ENCODE measurements at places on chromosomes 3 and 15. TPM values are rescaled to one million over a fixed set of nuclear protein-coding genes. Genes with fewer than 3 reads are reported as not detected.

MUSTN1 gene
- not detected for total RNA-seq

DNA sequence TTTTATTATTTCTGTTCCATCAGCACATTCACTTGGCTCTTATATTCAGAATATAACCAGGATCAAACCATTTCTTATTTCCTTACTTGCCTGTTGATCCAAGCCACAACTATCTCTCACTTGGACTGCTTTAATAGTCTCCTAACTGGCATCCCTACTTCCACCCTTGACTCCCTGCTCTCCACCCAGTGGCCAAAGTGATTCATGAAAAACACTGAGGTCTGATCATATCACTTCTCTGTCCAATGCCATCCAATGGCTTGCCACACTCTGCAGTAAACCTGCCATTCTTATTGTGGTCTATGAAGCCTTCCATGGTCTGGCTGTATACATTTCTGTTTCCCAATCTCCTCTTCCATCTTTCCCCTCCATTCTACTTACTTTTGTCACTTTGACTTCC lies 576.1 kb downstream of the PDCD6IP start:
- DNase-seq: no peak

DNA sequence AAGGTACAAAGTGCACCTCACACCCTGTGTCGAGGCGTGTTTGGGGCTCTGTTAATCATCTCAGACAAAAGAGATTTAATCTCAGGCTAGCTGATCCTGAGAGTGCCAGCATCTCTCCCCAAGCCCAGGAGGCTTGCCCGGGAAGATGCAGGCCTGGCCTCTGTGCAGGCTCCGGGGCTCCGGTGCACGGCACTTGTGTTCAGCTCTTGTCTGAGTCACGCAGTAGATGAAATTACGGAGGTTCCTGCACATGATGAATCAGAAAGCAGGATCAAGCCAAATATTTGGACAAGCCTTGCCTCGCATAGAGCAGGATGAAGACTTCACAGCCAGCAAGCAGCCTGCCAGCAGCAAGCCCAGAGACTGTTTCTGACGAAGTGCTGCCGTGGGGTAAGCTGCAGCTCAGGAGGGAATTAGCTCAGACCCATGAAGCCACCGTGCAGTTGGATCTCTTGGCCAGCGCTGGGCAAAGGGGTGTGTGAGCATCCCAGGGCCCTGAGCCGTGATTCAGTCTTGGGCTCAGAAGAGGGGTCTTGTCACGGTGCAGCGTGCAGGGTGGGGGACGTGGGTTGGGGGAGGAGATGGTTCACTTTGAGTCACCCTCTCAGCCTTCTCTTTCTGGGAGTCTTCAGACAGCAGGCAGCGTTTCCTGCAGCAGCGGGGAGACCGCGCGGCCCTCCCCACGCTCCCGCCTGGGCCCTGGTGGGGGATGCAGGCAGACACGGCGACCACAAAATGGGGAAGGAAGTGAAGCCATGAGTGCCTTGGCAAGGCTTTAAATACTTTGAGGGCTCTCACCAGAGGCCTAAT lies 89.2 kb upstream of the MEF2A start:
- DNase-seq: peak; percentile 42

DNA sequence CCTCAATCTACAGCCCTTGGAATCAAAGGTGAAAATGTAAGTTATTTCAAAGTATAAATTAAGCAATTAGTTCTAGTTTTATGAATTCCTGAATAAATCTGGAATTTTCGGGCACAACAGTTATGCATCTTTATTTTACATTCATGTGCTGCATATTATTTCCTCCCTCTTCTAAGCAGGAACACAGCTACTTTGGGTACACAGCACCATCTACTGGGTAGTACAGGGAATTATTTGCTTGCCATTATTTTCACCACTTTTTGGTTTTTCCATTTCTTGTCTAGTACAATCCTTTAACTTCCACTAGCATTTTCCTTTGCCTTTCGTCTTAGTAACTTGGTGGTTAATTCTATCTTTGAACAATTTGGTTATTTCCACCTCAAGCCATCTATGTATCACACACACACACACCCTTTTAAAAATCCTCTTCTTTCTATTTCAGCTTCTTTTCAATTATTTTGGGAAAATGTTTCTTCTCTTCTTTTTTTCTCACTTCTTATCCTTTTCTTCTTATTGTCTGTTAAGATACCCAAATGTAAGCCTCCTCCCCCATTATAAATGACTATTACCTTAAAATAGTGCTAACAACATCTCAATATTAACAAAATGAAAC lies 451.0 kb downstream of the MFSD1 start:
- peak; percentile 22 for DNase-seq

DNA sequence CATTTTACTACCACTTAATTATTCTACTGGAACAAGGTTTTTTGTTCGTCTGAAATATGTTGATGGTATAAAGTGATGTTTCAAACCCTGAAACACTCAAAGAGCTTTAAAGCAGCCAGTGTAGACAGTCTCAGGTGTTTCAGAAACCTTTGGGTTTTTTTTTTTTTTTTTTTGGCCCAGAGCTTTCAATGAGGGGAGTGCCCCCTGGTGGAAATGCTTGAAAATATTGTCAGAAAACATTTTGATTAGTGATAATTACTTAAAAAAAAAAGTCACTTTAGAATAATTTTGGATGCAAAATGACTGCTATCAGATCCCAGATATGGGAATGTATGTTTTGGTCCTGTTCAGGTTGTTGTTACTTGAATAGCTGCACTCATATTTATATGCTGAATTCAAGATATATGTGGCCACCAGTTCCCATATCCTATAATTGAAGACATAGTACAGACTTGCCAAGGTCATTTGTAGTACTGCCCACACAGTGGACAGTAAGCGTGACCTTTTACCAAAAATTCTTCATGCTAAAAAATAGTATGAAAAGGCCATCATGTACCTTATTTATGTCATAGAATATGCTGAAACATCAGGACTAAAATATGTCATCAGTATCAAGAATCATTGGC lies 35.9 kb downstream of the SATB1 start:
- DNase-seq: no peak

DNA sequence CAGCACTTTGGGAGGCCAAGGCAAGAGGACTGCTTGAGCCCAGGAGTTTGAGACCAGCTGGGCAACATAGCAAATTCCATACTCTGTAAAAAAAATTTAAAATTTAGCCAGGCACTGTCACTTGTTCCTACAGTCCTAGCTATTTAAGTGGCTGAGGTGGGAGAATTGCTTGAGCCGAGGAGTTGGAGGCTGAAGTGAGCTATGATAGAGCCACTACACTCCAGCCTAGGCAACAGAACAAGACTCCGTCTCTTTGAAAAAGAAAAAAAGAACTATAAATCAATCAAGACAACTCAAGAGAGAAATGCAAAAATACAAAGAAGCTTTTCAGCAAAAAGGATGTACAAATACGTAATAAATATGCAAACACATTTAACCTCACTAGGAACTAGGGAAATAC lies 78.8 kb downstream of the TJP1 start:
- DNase-seq: no peak

MOBP gene
- total RNA-seq: not detected

GRCh38 chr3:146476094-146476740 lies 6.9 kb upstream of the PLSCR2 start:
- no peak for DNase-seq

DUT gene
- 169 TPM for total RNA-seq

DNA sequence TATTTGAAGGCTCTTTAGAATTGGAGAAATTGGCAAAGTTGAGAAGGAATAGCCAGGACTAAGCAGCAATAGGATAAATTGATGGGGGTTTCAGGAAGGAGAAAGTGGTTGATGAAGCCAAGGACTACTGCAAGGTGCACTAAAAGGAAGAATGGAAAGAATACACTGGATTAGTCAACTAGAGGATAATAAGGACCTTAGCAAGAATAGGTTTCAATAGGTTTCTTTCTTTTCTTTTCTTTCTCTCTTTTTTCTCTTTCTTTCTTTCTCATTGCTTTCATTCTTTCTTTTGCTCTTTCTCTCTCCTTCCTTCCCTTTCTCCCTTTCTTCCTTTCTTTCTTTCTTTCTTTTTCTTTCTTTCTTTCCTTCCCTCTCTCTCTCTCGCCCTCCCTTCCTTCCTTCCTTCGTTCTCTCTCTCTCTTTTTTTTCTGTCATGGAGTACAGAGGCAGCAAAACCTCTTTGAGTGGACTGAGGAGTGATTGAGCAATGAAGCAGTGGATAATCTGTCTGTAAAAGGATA lies 234.4 kb upstream of the TMC3 start:
- no peak for DNase-seq

DNA sequence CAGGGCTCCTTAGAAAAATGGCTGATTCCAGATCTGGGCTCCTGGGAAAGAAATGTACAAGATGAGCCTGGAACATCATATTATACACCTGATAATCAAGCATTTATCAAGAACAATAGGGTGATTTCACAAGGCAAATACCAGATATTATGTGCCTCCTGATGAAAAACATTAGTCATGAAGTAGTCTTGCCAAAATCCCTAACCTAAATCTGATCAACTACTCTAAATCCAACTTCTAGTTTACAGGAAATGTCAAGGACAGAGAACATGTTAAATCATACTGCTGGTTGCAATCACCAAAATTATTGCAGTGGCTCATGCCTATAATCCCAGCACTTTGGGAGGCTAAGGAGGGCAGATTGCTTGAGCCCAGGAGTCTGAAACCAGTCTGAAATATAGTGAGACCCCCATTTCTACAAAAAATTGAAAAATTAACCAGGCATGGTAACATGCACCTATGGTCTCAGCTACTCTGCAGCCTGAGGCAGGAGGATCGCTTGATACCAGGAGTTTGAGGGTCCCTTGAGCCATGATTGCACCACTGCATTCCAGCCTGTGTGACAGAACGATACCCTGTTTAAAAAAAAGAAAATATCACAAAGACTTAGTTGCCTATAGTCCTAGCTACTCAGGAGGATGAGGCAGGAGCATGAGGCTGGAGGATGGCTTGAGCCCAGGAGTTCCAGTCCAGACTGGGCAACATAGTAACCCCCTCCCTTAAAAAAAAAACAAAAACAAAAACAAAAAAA lies 34.9 kb upstream of the ATP13A3 start:
- DNase-seq: no peak

GRCh38 chr3:64384561-64384960 lies 159.3 kb upstream of the PRICKLE2 start:
- no peak for DNase-seq

DNA sequence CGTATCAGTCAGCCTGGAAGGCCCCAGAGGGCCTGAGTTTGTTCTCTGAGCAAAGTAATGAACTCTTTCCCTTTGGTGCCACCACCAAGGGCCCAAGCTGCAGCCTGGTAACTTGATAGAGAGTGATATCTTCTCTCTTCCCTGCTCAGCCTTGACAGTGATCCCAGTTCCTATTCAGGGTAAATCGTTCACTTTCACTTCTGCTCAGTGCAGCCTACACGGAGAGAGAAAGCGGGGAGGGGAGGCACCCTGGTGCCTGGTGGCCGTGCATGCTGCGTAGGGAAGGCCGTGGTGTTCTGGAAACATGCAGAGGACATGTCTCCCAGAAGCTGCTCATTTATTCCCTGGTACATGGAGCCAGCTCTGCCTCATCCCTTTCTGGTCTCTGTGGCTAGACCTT lies 54.9 kb downstream of the KIF9 start:
- no peak for DNase-seq

DNA sequence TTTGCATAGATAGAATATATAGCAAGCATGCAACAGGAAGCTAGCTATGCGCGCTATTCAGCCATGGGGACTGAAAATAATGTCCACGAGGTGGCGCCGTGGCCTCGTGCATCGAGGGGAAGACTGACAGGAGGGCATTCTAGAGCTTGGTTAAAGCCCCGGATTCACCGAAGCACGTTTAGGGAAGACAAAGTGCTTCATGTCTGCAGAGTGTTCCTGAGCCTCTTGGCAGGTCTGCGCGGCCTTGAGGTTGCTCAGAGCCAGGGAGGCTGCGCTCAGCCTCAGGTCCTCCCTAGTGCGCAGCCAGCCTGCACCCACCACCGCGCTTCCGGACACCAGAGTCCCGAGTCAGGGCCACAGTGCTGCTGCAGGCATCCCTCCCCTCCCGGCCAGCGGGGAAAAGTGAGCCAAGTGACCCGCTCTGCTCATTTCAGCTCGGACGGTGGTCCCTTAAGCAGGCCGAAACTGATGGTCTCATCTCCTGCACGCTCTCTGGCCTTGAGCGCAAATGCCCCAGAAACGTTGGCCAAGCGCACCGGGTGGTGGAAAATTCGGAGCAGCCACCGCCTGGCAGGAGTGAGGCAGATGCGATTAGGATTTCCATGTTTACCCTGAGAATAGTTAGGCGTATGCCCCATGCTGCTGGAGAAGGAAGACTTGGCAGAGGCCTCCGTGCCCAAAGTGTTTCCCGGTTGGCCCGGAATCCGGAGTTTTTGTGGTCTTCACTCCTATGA lies 24.8 kb downstream of the GABRA5 start:
- DNase-seq: peak; percentile 28

CLDN1 gene
- total RNA-seq: 25.9 TPM

UBA3 gene
- total RNA-seq: 75.3 TPM

WDR93 gene
- total RNA-seq: 1.8 TPM

All from PC-9 (cell line).